ENCODE measurements at places on chromosomes 4 and X.

DNA sequence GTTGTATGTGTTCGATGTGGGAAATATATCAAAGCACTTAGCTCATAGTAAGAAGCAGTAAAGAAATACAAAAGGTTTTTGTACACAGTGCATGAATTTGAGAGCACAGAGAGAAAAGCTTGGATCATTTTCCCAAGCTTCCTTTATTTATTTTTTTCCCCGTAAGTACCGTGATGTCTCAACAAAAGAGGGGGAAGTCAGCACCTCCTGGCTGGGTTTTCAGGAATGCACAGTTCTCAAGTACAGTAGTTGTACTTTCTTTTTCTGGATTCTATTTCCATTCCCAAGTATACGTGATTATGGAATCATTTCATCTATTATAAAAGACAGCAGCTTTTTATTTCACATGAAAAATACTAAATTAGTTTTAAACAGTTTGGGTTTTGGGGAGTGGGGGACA, 171.5 kb upstream of the EDNRA start:
- H3K4me3 ChIP-seq = no peak overlapping the region
- H3K27me3 ChIP-seq = no peaks in the 10 kb centered on the region
- no peaks in the 10 kb centered on the region for H3K4me1 ChIP-seq
- DNase-seq = no peak

DNA sequence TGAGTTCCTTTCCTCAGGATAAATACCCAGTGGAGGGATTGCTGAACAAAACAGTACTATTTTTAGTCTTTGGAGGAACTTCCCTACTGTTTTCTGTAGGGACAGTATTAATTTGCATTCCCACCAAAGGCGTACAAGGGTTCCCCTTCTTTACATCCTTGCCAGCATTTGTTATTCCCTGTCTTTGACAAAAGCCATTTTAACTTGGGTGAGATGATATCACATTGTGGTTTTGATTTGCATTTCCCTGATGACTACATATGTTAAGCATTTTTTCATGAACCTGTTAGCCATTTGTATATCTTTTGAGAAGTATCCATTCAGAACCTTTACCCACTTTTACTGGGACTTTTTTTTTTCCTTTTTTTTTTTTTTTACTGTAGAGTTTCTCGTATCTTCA, 126.2 kb upstream of the ANXA10 start:
- no peaks in the 10 kb centered on the region for H3K27me3 ChIP-seq
- H3K27ac ChIP-seq = no peak overlapping the region
- H3K4me1 ChIP-seq = no peaks in the 10 kb centered on the region
- no peak overlapping the region for H3K4me3 ChIP-seq

GRCh38 chr4:147447786-147448185, 33.1 kb upstream of the EDNRA start:
- H3K36me3 ChIP-seq = no peaks in the 10 kb centered on the region
- H3K27me3 ChIP-seq = no peaks in the 10 kb centered on the region
- H3K4me1 ChIP-seq = no peaks in the 10 kb centered on the region
- H3K27ac ChIP-seq = no peak overlapping the region
- DNase-seq = no peak

- H3K27me3 ChIP-seq = peaks cover 16% of the 10 kb centered on the region
- no peaks in the 10 kb centered on the region for H3K36me3 ChIP-seq
- no peak overlapping the region for H3K27ac ChIP-seq
- peak; percentile 8 for DNase-seq
- no peaks in the 10 kb centered on the region for H3K4me1 ChIP-seq
These were observed 159.4 kb downstream of the TRAM1L1 start for GRCh38 chr4:116925900-116926457.

DNA sequence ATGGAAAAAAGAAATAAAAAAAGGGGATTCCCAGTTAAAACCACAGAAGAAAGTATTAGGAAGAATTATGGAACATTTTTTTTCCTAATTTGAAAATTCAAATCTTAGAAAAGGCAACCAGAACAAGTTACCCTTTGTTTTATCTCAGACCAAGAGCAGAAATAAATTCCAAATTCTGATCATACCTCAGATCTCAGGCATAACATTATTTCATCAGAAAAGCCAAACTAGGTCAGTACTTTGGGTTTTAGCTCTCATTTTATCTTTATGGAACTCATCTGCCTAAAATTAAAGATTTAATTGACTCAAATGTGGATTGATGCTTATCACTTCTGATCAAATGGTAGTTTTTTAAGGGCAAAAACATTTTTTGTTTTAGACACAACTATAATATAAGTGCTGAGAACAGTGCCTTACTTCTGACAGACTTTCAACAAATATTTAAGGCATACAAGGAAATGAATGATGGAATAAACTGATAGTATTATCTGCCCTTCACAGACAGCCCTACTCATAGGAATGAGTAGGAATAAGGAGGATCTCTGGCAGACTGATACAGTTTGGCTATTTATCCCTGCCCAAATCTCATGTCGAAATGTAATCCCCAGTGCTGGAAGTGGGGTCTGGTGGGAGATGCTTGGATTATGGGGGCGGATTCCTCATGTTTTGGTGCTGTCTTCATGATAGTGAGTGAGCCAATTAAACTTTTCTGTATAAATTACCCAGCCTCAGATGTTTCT, 245.3 kb upstream of the PITX2 start:
- no peaks in the 10 kb centered on the region for H3K4me1 ChIP-seq
- H3K27ac ChIP-seq = no peak overlapping the region
- H3K27me3 ChIP-seq = no peaks in the 10 kb centered on the region
- no peak overlapping the region for H3K4me3 ChIP-seq

Data from large intestine (tissue), 12 donors.